ENCODE measurements at places on chromosomes 1 and 21. TPM values are rescaled to one million over a fixed set of nuclear protein-coding genes. Genes with fewer than 3 reads are reported as not detected.
A peak's percentile ranks its signal among the peaks of the same experiment; 100 is the strongest.

- H3K27ac ChIP-seq, result no peak overlapping the region
- DNase-seq, result no peak
- H3K27me3 ChIP-seq, result peaks cover 14% of the 10 kb centered on the region
- no peaks in the 10 kb centered on the region for H3K36me3 ChIP-seq
- no peak overlapping the region for H3K4me3 ChIP-seq
These were observed 63.9 kb downstream of the NDUFS5 start for GRCh38 chr1:39089931-39090521.

- no peak for DNase-seq
- H3K27ac ChIP-seq, result no peak overlapping the region
- H3K4me1 ChIP-seq, result peaks cover 16% of the 10 kb centered on the region
- H3K27me3 ChIP-seq, result peaks cover 24% of the 10 kb centered on the region
- H3K36me3 ChIP-seq, result no peaks in the 10 kb centered on the region
- peak overlapping the region; percentile 67 for H3K4me3 ChIP-seq
These were observed 501 bp upstream of the DNAJC6 start for GRCh38 chr1:65308781-65309303.

DNA sequence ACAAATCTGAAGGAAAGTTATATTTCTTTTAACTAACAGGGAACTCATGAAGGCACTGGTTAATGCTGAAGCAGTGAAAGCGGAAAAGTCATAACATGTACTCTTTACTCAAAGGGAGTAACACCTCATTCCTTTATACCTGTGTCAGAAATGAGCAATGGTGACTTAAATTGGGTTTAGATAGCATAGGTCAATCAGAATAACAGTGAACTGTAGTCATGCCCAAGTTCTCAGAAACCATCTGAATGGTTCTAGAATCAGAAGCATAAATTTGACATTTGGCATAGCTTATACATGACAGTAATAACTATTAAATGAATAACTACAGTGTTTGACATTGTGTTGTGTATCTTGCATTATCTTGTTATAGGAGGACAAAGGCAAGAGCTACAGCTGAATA lies 382.0 kb downstream of the NUF2 start:
- H3K27me3 ChIP-seq, result no peaks in the 10 kb centered on the region
- H3K4me3 ChIP-seq, result no peak overlapping the region
- peaks cover 17% of the 10 kb centered on the region for H3K4me1 ChIP-seq
- no peak overlapping the region for H3K27ac ChIP-seq
- no peak for DNase-seq

- peaks cover 3% of the 10 kb centered on the region for H3K27me3 ChIP-seq
- peaks cover 14% of the 10 kb centered on the region for H3K4me1 ChIP-seq
- no peaks in the 10 kb centered on the region for H3K36me3 ChIP-seq
- no peak overlapping the region for H3K27ac ChIP-seq
These were observed 23.3 kb downstream of the SPOCD1 start for GRCh38 chr1:31792541-31792940.

DNA sequence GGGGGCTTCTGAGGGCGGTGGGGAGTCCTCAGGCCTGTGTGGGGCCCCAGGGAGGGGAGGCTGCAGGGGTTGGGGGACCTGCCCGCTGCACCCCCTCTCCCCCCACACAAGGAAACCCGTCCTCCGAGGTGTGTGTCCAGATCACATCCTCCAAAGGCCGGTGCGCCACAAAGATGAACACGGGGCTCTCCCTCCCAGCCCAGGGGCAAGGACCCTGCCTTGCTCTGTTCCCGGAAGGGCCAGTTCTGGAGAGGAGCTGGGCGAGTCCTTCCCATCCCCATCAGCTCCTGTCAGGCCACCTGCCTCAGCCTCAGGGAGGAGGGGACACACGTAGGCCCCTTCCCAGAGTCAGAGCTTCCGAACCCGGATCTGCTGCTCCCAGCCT lies 2.5 kb upstream of the TTLL10 start:
- no peak overlapping the region for H3K4me3 ChIP-seq
- H3K27ac ChIP-seq, result no peak overlapping the region

- no peak overlapping the region for H3K4me3 ChIP-seq
- peak; percentile 87 for DNase-seq
- no peak overlapping the region for H3K27ac ChIP-seq
- peaks cover 80% of the 10 kb centered on the region for H3K27me3 ChIP-seq
- H3K36me3 ChIP-seq, result no peaks in the 10 kb centered on the region
These were observed 221.0 kb upstream of the CSF3R start for GRCh38 chr1:36703526-36704208.

DNA sequence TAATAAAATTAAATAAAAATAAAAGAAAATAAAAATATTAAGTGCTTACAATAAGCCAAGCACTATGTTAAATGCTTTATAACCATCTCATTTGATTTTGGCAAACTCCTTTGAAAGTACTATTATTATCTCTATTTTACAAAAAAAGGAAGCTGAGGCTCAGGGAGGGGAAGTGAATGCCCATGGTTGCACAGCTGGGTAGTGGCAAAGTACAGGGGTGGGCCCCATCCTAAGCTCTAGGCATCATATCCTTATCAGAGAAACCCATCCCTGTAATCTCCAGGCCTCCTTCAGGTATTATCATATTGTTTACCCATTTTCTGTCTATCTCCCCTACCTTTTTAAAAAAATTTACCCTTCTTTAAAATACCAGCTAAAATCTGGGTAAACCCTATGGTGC lies 2.3 kb upstream of the MED18 start:
- peaks cover 3% of the 10 kb centered on the region for H3K36me3 ChIP-seq
- H3K27me3 ChIP-seq, result no peaks in the 10 kb centered on the region
- no peak overlapping the region for H3K4me3 ChIP-seq
- H3K27ac ChIP-seq, result no peak overlapping the region
- H3K4me1 ChIP-seq, result peaks cover 21% of the 10 kb centered on the region
- DNase-seq, result no peak

DNA sequence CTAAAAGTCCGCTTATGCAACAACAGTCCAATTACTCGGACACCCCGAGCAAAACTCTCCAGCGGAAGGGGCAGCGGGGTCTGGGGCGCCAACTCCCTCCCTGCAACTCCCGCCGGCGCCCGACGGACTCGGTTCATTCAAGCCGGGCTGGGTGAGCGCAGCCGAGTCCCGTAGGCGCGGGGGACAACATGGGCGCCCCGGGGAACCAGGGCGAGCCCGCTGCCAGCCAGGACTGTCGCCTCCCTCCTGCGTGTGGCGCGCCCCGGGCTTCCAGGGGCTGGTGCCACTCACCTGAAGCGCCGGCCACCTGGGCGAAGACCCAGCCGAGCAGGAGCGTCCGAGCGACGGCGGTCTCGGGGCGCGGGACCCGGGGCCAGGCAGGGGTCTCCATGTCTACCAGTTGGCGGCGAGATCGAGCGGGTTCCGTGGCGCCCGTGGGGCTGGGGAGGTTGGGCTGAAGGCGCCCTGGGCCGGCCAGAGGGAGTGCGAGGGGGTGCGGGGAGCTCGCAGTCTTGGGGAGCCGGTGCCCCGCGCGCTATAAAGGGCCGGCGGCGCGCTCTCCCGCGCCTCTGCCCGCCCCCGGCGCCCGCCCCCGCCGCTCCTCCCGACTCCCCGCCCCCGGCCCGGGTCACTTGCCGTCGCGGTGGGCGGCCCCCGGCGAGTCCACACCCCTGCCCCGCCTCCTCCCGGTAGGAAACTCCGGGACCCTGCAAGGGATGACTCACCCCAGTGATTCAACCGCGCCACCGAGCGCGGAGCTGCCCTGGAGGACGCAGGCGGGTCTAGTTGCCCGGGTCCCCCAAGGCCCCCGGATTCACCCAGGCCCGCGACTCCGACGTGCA lies at the start of gene F3:
TSS of gene F3 (minus strand) at position 514 of the 842 bp plus-strand sequence. CDS start at position 391, 123 bp downstream.
- peaks cover 69% of the 10 kb centered on the region for H3K4me1 ChIP-seq
- H3K27me3 ChIP-seq, result no peaks in the 10 kb centered on the region
- peaks cover 4% of the 10 kb centered on the region for H3K36me3 ChIP-seq
- H3K4me3 ChIP-seq, result peak within 1 kb of the TSS; percentile 92
- DNase-seq, result peak; percentile 72
- peak within 1 kb of the TSS; percentile 98 for H3K27ac ChIP-seq

- H3K4me3 ChIP-seq, result no peak overlapping the region
- peaks cover 15% of the 10 kb centered on the region for H3K36me3 ChIP-seq
- H3K27ac ChIP-seq, result no peak overlapping the region
- DNase-seq, result no peak
- H3K27me3 ChIP-seq, result no peaks in the 10 kb centered on the region
- H3K4me1 ChIP-seq, result no peaks in the 10 kb centered on the region
These were observed 180.8 kb downstream of the TPR start for GRCh38 chr1:186194107-186194756.

DNA sequence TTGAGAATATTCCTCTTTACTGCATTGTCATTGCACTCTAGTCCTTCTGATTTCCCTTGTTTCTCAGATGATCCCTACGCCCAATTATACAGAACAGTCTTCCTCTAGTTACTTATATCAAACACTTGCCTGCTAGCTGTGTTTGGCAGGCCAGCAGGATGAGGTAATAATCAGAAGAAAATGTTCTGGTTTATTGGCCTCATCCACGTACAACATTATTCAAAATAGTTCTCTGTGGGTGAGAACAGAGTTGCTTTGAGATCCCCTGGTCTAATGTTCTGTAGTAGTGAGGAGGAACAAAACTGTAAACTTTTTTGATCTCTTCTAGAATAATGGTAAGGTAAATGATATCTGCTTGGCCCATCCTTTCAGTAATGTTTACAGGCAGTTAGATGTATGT lies 22.3 kb upstream of the C1orf105 start:
- no peak for DNase-seq
- peaks cover 87% of the 10 kb centered on the region for H3K4me1 ChIP-seq

The PGBD5 gene
- 1.2 TPM for total RNA-seq

The OSCP1 gene
- total RNA-seq, result 7.3 TPM

The GSTM1 gene
- 48.8 TPM for total RNA-seq

The RBP7 gene
- total RNA-seq, result 2.2 TPM

The TMPRSS15 gene
- total RNA-seq, result 1.4 TPM

The G0S2 gene
- total RNA-seq, result 4.1 TPM

The ADAMTS4 gene
- 6.8 TPM for total RNA-seq

The RNU1-2 gene
- total RNA-seq, result 3,937 TPM

The PRDM16 gene
- total RNA-seq, result 1.2 TPM

Measured in mesothelial cell of epicardium (in vitro differentiated cells).